LNCaP clone FGC (cell line): ENCODE measurements at places on chromosomes 6 and 20.

DNA sequence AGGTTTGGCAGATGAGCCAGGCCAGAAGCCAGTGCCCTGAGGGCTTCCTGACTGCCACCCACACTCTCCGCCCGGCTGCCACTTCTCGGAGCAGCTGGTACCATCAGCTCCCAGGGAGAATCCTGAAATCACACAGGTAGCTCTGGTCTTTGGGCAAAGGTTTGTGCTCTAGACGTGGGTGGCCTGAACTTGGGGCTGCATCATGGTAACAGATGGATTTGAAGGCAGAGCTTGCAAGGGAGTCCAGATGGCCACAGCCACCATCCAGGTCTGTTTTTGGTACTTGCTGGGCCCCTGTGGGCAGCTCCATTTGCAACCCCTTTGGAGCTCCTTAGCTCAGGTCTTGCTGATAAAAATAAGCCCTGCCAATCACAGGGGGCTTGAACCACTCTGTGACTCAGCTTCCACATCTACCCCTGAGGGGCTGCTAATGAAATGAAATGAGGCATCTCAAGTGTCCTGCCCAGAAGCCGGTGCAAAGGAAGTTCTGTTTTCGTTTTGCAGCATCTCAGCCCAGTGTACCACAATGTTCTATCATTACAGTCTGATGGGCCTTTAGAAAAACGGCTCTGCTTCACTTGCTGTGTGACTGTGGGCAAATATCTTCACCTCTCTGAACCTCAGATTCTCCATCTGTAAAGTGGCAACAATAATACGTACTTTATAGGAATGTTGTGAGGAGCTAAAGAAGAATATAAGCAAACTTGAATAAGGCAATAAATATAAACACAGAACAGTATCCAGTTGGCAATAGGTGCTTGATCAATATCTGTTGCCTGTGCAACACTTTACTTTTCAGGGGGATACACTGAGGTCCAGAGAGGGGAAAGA lies 25.1 kb upstream of the CDH22 start:
- no peak for DNase-seq

DNA sequence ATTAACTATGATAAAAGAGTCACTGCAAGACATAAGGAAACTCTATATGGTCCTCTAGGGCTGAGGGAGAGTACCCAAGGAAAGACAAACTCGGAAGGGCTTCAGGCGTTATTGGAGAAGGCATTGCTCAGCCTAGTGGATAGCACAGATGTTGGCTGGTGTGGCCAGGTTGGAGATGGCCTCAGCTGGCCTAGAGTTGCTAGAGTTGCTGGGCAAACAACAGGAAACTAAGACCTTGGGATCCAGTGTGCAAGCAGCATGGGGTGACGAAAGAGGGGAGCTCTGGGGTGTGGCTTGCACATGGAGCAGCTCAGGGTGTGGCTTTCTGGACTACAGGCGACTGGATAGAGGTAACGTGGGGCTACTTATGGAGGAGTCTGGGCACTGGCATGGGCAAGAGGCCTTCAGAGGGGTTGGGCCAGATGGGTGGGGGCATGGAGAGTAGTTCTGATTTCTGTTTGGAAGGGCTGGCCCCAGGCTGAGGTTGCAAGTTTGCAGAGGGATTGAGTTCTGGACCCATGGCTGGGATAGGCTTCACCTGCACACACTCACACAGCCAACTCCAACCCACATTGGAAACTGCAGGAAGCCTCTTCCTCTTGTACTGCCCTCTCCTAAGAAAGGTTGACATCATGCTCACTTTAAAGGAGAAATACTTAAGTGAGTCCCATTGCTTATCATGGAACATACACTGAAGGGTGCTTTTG lies 5.2 kb upstream of the BPIFB6 start:
- no peak for DNase-seq

- no peak for DNase-seq
Observed at GRCh38 chr6:118501765-118502164, 46.3 kb upstream of the PLN start.

DNA sequence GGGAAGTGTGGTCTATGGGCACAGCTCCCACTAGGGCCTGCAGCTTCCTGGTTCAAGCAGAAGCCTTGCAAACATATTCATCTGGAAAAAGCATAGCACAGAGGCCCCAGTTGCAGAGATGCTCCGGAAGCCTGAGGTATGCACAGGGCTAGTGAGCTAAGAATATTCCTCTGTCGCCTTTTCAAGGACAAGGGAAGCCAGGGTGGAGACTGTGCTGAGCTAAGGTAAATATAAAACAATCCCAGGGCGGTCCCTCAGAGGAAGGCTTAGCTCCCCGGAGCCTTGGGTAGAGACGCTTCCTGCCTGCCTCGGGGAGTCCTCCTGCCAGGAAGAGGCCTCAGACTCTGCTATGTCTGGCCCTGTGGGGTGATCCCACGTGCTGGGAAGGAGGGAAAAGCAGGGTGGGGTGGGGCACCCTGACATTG lies 134.8 kb upstream of the FOXA2 start:
- DNase-seq: no peak

GRCh38 chr6:24910331-24910960 lies 25.3 kb downstream of the RIPOR2 start:
- no peak for DNase-seq

- DNase-seq: peak; percentile 63
Observed at GRCh38 chr20:33251496-33251895, 15.7 kb downstream of the BPIFA1 start.

DNA sequence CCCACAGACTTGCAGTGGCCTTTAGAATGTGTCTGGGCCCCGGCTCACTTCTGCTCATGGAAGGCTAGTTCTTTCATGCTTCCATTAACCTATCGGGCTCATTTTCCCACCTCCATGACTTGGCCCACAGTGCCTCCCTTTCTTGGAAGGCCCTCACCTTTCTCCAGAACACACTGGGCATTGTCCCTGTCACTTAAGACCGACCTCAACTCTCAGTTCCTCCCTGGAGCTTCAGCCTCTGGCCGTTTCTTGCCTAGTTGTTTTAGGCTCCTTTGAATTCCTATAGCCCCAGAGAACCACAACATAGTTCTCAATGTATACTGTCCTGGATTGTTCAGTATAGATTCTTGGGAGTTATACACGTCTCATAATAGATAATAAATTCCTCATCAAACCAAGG lies 19.3 kb upstream of the TNFAIP3 start:
- DNase-seq: no peak

- no peak for DNase-seq
Observed at GRCh38 chr20:51495921-51496545, 46.5 kb downstream of the NFATC2 start.

- DNase-seq: no peak
Observed at GRCh38 chr20:4052554-4052953, 37.2 kb upstream of the RNF24 start.

GRCh38 chr6:164142322-164142721 lies 727.8 kb downstream of the QKI start:
- no peak for DNase-seq

DNA sequence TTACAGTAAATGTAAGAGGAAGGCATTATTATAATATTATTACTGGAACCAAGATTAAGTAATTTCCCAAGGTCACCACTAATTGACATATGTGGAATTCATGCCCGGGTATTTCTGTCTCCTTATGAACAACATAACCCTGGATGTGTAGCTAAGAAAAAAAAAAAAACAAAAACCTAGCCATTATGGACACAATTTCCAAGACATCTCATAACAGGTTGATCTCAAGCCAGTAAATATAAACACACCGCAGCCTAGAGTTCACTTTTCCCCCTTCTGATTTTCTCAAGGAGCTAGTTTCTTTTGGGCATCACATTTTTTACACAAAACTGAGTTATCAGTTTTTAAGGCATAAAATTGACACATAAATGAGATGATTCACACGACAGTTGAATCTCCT lies 306.5 kb upstream of the RSPO3 start:
- no peak for DNase-seq

- DNase-seq: no peak
Observed at GRCh38 chr20:54407459-54407858, 67.9 kb upstream of the DOK5 start.

DNA sequence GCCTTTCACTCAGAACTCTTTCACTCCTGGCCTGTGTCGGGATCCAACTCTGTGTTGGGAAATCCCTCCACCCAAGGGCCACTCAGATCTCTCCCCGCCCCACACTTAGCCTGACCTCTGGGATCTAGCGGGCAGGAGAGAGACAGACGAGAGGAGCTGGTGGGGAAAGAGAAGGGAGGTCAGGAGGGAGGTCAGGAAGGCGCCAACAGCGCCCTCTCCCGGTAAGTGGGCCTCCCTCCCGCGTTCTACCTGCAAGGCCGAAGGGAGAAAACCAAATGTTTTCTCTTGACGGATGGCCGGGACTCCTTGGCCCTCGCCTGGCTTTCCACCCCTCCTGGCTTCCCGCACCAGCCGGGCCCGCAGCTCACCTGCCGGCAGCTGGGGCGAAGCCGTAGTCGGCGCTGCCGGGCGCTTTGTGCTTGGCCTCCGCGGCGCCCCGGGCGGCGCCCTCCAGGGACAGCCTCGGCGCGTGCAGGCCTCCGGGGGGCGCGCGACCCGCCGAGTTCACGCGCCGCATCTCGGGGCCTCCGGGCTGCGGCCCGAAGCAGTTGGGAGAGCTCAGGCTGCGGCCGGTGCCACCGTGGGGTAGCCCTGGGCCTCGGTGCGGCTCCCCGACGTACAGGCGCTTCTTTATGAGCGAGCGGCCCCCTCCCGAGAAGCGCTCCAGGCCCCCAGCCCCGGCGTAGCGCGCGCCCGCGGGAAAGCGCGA lies 38.2 kb downstream of the C6orf132 start:
- no peak for DNase-seq

GRCh38 chr6:148831531-148831930 lies 84.7 kb downstream of the UST start:
- no peak for DNase-seq

- no peak for DNase-seq
Observed at GRCh38 chr6:146355521-146356100, 188.0 kb upstream of the RAB32 start.

- no peak for DNase-seq
Observed at GRCh38 chr6:132725471-132725870, 11.6 kb upstream of the VNN1 start.

- DNase-seq: no peak
Observed at GRCh38 chr6:132268209-132268608, 133.1 kb downstream of the MOXD1 start.

GRCh38 chr6:51962354-51962753 lies 125.1 kb downstream of the PKHD1 start:
- no peak for DNase-seq

DNA sequence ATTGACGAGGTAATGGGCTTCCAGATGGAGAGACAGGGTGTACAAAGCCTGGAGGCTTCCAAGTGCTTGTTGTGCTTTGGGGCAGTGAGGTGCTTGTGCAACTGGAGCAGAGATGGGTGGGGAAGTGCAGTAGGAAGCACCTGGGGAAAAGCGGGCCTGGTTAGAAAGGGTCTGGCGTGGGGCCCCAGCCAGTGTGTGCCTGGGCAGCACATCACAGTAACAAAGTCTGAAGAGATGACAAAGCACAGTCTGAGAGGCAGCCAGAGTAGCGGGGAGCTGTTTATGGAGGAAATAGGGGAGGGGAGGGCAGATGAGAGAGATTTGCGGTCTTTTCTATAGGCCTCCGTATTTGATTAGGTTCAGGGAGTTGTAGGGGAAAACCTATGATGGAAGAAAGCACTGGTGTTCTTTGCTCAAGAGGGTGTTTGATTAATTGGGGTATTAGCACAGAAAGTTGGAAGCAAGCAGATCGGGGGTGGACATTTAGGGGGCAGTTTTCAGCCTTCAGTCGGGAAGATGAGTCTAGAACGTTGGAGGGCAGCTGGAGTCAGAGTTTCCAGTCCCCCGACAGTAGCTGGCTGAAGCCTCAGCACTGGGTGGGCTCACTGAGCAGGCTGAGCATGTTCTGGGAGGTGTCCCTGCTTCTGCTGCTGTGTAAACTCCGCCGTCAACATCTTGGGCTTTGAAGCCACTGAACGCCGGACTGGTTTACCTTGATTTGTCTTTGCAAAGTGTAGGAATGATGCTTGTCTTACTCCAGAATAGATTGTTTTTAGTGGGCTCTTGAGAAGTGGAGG lies 15.5 kb upstream of the MROH8 start:
- DNase-seq: no peak

GRCh38 chr20:36784900-36785299 lies 11.3 kb upstream of the DSN1 start:
- DNase-seq: no peak

DNA sequence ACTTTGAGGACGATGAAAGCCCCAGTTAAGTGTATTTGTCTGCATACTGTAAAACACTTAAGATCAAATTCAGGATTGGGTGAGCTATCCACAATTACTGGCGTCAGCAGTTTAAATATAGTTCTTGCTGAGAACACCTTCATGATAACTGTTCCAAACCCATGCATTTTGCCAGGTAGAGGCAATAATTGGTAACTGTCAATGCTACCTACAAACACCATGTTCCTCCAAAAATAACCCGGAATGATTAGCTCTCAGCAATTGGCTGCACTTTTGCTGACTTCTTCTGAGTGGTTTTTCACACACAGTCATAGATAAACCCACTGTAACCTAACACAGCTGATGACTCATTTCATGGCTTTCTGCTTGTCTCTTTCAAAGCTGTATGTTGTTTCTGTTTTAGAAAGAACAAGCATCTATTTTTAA lies 1358.6 kb upstream of the GJE1 start:
- no peak for DNase-seq

DNA sequence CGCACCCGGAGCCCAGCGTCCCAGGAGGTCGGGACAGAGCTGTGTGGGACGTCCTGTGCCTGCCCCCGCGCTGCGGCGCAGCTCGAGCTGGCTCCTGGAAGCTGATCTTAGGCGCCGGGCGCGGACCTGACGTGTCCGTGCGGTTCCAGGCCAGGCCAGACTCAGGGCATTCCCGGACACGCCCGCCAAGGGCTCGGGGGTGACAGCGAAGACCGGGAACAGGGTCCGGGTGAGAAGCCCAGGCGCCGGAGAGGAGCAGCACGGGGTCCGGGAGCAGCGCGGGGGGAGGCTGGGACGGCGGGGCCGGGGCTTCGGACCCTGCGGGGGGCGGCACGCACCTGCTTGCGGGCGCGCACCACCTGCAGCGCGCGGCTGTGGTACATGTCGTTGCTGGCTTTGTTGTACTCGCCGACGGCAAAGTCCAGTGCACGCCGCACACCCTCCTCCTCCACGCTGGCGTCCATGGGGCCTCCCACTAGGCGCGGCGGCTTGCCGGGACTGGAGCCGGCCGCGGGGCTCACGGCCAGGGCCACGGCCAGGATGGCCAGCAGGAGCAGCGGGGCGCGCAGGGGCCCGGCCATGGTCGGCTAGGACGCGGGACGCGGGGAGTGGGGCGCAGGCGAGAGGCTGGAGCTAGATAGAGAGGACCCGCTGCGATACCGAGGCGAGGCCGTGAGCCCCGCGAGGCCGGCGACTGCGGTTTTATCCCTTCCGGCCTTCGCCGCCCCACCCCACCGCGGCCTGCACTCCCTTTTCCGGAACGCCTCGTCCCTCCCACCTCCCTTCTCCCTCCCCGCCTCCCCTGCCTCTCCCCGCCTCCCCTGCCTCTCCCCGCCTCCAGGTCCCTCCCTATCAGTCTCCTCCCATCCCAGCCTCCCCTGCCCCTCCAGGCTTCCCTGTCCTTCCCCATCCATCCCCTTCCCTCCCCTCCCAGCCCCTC lies at the start of gene CST3:
TSS of gene CST3 (minus strand) at position 674 of the 940 bp plus-strand sequence. CDS start at position 581, 93 bp downstream.
- DNase-seq: peak; percentile 50

GRCh38 chr20:15818651-15819071 lies 754.6 kb downstream of the KIF16B start:
- DNase-seq: peak; percentile 68

- no peak for DNase-seq
Observed at GRCh38 chr20:50534567-50534966, 24.4 kb downstream of the PTPN1 start.
